ENCODE measurements at places on chromosomes 5 and 9.

DNA sequence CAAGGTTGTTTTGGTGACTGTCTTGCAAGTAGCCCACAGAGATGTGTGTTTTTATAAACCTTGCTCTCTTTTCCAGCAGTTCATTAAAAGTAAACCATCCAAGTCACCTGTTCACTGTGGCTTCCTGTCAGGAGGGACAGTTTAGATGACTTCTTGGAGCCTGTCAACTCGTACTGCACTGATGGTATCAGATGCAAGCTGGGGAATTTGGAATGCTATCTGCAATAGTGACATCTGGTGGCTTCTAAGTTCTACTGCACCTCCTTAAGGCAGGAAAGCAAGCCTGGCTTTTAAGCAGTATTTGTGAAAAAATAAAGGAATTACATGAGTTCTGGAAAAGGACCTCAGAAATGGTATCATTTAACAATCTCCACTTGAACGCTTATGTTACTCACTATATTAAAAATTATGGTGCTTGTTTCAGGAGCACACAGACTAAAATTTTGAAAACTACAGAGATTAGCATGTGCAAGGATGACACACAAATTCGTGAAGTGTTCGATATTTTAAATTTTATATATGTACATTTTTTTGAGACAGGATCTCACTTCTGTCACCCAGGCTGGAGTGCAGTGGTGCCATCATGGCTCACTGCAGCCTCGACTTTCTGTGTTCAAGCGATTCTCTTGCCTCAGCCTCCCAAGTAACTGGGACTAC lies 164.0 kb downstream of the TTC39B start:
- ATAC-seq, result peak; percentile 96

GRCh38 chr9:124264823-124265233 lies 7.1 kb downstream of the NEK6 start:
- ATAC-seq, result no peak

DNA sequence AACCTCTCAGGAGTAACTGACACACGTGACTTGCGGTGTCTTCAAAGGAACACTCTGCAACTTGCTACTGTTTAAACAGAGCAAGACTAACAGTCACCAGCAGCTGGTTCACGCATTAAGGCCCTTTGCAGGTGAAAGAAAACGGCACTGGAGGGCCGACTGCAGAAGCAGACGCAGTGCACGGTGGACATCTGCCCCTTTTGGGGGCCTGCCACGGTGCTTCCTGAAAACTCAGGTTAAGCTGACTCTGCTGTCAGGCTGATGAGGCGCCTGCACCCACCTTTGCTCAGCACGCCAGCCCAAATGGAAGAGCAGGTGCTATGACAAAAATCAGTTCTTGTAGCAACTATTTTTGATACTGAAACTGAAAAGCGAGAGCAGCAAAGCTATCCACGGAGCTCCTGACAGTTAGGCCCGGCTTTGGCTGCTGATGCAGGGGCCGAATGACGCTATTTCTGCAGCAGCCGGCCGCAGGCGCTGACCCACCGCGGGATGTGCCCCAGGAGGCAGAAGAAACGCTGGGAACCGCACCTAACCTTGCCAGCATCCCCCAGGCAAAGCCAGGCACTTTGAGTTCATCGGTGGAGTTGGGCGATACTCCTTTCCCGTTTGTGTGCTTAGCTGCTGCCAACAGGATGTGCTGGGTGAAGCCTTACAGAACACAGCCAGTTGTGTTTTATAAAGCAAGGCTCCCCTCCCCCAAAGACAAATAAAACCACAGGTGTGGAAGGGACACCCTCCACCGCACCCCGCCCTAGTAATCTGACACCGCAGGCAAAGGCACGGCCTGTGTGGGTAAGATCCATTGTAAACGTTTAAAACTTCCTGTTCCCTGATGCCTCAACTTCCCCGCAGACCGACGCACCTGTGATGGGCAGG lies 21.1 kb upstream of the TERT start:
- ATAC-seq, result peak; percentile 9

GRCh38 chr5:111699324-111699723 lies 57.7 kb downstream of the NREP start:
- ATAC-seq, result no peak

GRCh38 chr5:44787731-44788130 lies 21.0 kb upstream of the MRPS30 start:
- no peak for ATAC-seq

GRCh38 chr5:168899673-168900072 lies 320.5 kb upstream of the PANK3 start:
- ATAC-seq, result no peak

DNA sequence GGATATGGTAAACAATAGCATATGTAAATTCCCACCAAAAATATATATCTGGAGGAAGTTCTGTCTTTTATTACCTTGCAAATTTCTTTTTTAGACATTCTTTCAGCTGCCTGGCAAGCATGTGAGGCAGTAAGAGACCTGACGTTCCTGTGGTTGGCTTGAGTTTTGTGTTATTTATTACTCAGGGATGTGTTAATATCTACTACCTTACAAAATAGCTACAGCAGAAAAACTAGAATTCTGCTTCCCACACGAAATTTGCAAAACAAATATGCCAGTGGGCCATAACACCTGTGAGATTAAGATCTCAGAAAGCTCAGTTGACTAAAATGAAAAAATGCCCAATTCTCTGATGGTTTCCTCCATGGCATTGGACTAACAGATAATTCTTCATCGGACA lies 274.2 kb downstream of the TMEM167A start:
- ATAC-seq, result no peak

GRCh38 chr9:12595400-12595799 lies 97.8 kb upstream of the TYRP1 start:
- no peak for ATAC-seq

DNA sequence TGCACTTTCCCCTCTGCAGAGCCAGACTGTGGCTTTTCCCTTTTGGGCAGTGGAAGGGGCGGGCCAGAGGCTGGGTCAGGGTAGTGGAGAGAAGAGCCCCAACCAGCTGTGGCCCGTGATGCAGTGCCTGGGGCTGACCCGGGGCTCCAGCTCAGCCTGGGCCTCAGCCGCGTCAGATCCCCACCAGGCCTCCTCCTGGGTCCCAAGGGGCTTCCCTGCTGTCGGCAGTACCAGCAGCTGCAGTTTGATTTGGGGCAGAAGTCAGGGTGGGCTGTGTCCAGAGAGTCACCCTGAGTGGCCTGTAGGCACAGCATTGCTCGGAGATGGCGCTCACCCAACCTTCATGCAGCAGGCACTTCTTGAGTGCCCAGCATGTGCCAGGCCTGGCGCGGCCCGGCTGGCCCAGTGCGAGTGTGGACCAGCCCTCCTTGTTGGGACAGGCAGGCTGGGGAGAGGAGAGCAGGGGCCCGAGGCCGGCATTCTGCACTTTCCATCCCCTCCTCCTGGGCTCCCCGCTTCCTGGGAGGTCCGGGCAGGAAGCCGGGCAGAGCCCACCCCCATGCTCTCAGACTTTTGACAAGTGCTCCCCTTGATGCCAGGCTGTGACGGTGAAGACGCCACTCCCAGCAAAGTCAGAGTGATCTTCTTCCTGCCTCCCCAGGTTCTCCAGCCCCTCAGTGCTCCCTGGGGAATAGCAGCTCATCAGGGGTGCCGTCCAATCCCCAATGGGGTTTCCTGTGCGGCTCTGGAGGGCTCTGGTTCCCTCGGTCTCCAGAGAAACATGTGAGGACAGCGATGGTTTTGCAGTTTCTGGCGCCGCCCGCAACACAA lies 88.3 kb upstream of the COL5A1 start:
- no peak for ATAC-seq

DNA sequence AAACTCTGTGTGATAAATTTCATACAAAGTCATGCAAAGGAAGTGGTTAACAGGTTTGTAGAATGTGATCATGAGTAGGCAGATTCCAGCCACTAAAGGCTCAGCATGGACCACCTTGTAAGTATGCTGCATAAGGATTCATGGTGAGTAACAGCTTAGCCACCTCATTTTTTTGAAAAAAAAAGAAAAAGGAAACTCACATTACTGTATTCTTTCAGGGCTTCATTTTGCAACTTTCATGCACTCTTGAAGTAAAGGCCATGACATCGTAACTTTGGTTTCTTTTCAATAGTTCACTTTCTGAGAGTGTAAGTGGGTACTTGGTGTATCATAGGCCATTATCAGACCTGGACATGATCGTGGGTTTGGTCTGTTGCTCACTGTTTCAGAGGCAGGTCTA lies 175.1 kb downstream of the PCSK1 start:
- no peak for ATAC-seq

DNA sequence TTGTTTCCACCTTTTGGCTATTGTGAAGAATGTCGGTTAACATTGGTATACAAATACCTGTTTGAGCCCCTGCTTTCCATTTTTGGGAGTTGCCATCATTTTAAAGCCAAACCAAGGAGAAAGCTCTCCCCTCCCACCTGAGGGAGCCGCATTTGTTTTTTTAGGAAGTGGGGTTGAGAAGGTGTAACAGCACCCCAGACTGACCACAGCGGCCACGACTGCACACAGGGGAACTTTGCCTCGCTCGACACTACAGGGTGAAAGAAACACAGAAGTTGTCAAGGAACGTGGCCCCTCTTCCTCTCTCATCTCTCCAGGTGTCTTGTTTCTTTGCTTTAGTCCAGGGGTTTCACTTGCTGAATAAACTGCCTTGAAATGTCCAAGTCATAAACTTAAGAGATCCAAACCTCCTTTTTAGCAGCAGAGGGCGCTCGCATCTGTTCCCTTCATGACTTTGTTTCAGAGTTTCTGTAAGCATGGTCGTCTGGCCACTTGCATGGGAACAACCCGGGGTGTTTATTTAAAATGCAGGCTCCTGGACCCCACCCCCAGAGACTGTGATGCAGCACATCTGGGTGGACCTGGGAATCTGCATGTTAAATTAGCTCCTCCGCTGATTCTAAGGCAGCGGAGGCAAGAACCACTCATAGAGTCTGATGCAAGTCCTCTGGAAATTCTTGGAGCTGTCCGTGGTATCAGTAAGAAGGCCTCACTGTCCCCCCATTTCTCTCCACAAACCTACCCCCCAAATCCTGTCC lies 2.1 kb upstream of the TTLL11 start:
- peak; percentile 23 for ATAC-seq

DNA sequence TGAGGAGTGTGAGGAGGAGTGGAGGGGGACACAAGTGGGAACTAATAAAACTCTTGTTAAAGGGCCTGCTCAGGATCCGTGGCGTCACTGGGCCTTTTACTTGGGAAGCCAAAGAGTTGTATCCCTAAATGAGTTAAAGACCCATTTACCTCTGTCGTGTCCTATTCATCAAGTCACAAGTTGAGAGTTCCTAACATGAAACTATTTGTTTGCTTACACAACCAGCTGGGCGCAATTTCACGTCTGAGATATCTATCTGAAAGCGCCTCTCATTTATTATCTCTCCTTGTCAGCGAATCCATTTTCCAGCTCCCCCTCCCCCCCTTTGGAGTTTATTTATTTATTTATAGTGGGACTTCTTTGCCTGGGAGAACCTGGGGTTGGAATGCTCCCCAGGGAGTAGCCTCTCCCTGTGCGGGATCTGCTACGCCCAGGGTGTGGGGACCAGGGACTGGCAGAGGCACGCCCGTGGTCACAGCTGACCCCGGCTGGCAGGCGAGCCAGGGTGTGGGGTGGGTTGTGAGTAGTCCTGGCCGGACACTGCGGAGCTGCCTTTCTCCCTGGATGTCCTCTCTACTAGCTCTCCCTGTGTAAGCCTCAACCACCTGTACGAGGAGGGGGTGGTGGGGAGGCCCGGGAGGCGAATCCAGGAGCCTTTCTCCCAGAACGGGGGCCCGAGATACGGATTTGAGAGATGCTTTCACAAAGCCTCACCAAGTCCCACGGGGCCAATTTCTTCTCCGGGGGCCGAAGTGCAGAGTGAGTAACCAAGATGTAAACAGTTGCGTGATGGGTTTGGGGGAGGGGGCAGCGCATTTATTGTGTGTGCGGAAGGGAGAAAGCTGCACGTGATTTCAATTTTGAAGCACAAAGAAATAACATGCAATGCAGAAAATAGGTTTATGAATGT lies 15.3 kb downstream of the NR2F1 start:
- ATAC-seq, result no peak

DNA sequence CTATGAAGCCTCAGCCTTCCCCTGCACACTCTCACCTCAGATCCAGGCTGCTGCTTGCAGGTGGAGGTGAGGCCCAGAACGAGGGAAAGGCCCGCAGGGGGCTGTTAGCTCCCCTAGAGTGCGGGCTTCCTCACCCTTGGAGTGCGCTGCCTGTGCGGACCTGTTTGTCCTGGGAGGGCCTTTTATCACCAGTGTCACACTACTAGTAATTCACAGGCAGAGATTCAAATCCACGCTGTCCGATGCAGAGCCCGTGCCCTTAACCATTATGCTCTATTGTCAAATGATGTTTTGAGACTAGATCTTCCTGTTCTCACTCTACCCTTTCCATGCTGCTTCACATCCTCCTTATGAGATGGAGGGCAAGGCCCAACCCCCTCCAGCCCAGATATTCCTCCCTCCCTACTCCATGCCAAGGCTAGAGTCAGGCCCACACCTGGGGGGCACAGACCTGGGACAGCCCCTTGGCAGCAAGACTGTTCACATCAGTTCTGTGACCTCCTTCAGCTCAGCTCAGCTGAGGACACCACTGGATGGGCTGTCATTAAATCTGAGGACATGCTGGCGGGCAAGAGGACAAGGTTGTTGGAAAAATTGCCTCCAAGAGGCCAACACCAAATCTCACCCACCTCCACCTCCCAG lies 112.8 kb upstream of the SPOCK1 start:
- no peak for ATAC-seq

- ATAC-seq, result no peak
These were observed 16.7 kb upstream of the TERT start for GRCh38 chr5:1311439-1312055.

- ATAC-seq, result no peak
These were observed 8.6 kb downstream of the VLDLR start for GRCh38 chr9:2630158-2630557.

DNA sequence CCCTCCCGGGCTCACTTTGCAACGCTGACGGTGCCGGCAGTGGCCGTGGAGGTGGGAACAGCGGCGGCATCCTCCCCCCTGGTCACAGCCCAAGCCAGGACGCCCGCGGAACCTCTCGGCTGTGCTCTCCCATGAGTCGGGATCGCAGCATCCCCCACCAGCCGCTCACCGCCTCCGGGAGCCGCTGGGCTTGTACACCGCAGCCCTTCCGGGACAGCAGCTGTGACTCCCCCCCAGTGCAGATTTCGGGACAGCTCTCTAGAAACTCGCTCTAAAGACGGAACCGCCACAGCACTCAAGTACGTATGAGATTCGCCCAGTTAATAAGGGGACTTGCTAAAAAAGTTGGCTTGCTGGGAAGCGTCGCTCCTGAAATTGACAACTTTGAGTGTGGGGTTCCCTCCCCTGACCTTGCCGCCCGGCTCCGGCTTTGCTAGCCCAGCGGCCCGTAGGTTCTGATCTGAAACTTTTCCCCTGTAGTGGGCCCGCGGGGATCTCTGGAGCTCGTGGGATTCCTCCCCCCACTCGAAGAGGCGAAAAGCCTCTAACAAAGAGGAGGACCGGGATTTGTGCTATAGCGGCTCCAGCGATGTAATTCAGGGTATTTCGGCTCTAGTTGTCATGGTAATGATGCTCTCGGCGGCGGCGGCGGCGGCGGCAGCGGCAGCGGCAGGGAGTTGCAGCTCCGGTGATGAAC lies 572 bp downstream of the NR4A3 start:
- ATAC-seq, result peak; percentile 4

All from SK-N-SH treated with all-trans-retinoic acid at 6 μM for 48 hours (cell line).